ENCODE measurements at places on chromosomes 11 and 22.

DNA sequence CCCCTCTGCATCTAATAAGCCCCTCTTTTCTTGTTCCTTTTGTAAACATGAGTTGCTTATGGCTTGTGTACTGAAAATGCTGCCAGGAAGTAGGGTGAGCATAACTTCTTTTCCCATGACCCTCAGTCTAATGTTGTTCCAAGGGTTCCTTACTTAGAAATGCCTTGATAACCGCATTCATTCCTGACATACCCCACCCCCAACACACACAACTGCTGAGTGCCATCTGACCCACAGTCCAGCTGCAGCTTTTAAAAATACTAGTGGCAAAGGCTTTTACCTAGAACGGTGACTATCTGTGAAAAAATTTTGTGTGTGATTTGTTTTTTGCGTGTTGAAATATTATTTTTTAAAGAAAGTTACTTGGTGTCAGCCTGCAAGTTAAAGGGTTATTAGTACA lies 52.6 kb downstream of the ARHGAP42 start:
- DNase-seq, result no peak

GRCh38 chr11:109606256-109606655 lies 184.3 kb downstream of the C11orf87 start:
- no peak for DNase-seq

GRCh38 chr11:57459164-57460021 lies 935 bp upstream of the RTN4RL2 start:
- no peak for DNase-seq

DNA sequence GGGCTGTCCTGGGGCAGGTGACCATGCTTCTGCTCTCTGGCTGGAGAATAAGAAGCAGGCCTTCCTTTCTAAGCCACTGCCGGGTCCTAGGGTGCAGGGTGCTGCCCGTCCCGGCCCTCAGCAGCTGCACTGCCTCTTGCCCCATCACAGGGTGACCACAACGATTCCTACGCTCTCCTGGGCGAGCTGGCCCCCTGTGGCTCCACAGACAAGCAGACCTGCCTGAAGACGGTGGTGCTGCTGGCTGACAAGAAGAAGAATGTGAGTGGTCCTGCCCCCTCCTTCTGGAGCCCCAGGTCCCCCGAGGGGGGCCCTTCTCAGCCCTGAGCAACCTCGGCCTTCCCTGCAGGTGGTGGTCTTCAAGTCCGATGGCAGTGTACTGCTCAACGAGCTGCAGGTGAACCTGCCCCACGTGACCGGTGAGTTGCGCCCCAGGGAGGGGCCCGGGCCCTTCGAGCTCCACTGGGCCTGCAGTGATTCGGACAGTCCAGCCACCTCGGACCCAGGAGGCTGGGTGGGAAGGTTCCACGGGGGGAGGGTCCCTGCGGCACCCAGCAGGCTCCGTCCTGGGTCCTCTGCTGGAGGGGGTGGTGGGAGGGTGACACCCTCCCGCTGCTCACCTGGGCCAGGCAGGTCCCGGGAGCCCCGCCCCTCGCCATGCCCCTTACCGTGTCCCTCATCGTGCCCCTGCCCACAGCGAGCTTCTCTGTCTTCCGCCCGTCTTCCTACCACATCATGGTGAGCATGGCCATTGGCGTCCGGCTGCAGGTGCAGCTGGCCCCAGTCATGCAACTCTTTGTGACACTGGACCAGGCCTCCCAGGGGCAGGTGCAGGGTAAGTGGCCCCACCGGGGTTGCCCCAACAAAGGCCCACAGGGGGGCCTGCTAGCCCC lies 8.3 kb downstream of the MUC2 start:
- DNase-seq, result no peak

GRCh38 chr22:50061824-50062355 lies 3.8 kb upstream of the TTLL8 start:
- DNase-seq, result no peak

DNA sequence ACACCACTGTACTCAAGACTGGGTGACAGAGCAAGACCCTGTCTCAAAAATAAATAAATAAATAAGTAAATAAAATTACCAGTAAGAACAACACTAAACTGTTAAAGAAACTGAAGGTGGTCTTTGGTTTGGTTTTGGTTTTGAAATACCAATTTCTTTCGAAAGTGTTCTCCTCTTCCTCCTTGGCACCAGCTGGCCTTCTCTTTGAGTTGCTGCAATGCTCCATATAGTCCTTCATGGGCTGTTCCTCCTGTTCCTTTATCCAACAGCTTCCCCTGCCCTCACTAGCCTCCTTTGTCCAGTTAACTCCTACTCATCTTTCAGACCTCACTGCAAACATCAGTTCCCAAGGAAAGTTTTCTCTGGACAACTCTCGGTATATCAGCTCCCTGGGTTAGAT lies 5.0 kb upstream of the UVRAG start:
- DNase-seq, result no peak

DNA sequence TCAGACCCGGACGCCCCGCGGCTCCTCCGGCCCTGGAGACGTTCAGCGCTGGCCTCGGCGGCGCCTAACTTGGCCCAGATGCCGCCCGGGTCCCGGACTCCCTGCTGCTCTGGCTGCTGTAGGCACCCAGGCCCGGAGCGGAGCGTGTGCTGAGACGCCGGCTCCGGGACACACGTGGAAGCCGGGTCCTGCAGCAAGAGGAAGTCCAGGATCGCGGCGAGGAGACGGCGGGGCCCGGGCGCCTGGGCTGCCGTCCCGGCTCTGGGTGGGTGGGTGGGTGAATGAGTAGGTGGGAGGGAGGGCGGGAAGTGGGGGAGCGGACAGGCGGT lies 223 bp downstream of the WT1 start:
- no peak for DNase-seq
